ENCODE measurements at places on chromosomes 12 and 14.

DNA sequence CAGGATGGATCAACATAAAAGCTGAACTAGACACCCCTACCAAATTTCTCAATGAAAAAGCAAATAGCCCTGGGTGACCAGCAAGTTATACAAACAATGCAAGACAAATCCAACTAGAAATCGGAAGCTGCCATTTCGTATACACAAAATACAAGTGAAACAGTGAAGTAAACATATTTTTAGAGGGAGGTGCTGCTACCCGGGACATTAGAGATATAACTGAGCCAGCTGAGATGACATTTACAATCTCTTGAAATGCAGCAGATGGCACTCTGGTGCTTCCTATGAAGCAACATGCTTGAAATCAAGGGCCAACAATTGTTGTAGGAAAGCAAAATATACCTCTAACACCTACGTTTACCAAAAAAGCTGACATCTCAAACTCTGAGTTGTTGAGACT, 25.5 kb downstream of the BDKRB1 start:
- DNase-seq = no peak

GRCh38 chr14:25389948-25390347, 340.0 kb upstream of the STXBP6 start:
- DNase-seq = no peak

- no peak for DNase-seq
Observed at GRCh38 chr12:73308079-73308478, 1035.9 kb downstream of the TRHDE start.

DNA sequence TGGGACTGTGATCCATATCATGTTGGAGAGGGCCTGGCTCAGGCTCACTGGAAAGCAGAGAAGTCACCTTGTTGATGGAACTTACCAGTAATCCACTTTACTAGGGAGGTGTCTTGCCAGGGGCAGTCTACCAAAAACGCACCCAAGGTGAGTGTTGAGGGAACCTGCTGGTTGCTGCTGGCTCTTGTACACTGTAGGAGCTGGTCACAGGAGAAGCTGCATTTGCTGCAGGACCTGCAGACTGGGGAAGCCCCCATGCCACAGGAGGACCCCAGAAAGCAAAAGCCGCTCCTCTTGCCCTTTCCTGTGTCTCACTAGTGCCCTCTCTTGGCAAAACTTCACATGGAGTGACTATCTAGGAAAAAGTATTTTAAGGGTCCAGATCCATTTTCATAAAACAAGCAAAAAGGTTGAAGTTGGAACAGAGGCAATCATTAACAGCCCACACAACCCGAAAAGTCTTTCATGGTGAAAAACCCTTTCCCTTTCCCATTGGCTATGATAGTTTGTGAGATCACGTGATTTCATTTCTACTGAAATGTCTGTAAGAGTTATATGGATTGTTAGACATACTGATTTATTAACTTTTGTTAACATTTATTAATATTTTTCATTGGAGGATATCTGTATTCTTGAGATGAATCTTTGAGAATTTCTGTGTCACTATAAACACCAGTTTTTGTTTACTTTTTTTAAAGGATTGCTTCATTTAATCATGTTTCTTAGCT, 59.2 kb downstream of the RASSF8 start:
- no peak for DNase-seq

Measured in foreskin fibroblast (primary cell).